ENCODE measurements at places on chromosomes 1 and 21.
A peak's percentile ranks its signal among the peaks of the same experiment; 100 is the strongest.

- DNase-seq: no peak
Observed at GRCh38 chr1:204835737-204836136, 34.9 kb upstream of the NFASC start.

GRCh38 chr21:44415073-44416025 is 40.0 kb upstream of the LRRC3 start:
- DNase-seq: no peak

DNA sequence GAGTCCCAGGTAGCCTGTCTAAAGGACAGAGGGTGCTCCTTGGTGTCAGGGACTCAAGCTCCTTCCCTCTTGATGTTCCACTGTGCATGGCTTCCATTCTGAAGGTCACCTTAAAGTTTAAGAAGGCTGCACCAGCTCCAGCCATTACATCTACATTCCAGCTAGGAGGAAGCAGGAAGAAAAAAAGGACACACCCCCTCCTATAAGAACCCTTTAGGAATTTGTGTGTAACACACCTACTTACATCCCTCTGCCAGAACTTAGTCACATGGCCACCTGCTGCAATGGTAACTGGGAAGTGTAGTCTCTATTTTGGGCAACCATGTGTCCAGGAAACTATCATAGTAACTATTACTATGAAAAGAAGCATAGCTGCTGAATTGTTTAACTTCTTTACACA is 161.6 kb upstream of the KLHDC7A start:
- DNase-seq: no peak

DNA sequence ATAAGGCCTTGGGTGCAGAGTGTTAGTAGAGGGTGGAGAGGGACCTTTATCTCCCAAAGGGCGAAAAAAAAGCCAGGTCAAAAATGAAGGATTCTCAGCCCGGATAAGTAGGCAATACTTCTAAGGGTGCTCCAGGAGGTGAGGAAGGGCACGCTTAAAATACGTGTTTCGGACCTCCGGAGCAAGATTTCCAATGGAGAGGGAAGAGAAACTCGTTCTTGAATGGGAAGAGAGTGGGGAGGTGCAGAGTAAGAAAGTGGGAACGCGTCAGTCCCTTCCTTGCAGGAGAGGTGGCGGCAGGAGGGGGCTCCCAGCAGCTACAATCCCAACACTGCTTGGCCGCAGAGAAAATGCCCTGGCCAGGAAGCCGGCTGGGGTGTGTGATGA is 581 bp downstream of the EFCAB14 start:
- DNase-seq: no peak

GRCh38 chr1:8095584-8095983 is 69.5 kb upstream of the ERRFI1 start:
- no peak for DNase-seq

DNA sequence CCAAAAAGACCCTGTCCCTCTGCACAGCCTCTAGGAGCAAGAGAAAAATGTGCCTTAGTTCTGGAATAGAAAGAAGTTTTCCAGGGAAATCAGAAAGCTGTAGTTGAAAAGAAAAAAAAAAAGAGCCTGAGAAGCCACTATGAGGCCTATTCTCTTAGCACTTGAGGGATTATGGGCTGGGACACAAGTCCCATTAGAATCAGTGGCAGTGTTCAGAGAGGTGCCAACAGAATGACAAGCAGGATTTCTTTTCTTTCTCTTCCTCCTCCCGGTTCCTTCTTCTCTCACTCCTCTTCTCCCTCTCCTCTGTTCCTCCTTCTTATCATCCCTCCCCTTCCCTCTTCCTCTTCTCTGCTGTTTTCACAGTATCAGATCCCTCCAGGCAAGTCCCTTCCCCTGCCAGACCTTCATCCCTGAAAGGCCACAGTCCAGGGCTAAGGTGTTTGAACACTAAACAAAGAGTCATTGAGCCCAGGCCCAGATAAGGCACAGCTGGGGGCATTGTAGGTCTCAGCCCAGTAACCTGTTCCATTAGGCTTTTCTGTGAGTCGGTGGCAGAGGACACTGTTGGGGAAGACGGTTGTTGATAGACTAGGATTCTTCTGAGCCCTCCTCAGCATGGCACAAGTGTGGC is 64.7 kb upstream of the LPGAT1 start:
- DNase-seq: no peak

- DNase-seq: no peak
Observed at GRCh38 chr1:170521818-170522217, 10.1 kb upstream of the GORAB start.

DNA sequence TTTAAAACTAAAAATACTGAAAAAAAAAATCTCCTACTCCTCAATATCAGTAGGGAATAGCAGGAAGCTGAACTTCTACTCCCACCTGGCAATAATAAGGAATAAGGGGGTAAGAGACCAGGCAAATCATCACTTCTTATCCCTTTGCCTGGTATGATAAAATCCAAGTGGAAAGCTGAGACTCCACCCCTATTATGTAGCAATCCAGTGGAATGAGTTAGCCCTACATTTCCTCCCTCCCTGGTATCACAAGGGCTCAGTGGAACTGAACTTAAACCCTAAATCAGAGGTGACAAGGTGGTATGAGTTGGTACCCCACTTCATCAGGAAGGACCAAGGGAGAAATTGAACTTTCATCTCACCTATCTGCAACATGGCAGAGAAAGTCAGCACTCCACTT is 25.7 kb downstream of the TRIM33 start:
- no peak for DNase-seq

GRCh38 chr1:37391211-37392011 is 83.0 kb upstream of the ZC3H12A start:
- peak; percentile 75 for DNase-seq

DNA sequence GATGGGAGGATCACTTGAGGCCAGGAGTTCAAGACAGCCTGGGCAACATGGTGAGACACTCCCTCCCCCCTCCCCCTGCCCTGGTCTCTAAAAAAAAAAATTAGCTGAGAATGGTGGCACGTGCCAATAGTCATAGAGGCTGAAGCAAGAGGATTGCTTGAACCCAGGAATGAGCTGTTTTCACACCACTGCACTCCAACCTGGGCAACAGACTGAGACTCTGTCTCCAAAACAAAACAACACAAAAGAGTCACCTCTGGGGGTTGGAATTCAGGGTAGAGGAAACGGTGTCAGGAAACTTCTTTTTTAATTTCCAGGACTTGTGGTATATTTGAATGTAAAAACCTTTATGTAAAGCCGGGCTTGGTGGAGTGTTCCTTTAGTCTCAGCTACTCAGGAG is 43.2 kb downstream of the RHOU start:
- no peak for DNase-seq

DNA sequence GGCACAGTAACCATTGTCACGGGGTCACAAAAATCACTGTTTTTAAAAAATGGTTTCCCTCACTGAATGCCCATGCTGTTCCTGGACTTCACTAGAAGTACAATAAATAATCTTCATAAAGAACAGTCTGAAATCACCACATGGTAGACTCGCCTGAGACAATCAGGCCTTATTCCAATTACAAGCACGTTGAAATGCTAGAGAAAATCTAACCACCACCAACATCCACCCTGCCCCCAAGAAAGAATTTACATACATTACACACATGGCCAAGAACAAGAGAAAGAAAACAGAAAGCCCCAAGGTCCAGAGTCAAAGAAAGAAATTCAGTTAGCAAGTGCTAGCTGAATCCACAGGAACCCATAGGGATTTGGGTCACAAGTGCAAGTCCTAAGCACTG is 107.0 kb upstream of the ERG start:
- DNase-seq: no peak

GRCh38 chr21:9838738-9839642 is 682.4 kb upstream of the TPTE start:
- DNase-seq: no peak

GRCh38 chr1:10105484-10105883 is 72.7 kb downstream of the UBE4B start:
- no peak for DNase-seq

DNA sequence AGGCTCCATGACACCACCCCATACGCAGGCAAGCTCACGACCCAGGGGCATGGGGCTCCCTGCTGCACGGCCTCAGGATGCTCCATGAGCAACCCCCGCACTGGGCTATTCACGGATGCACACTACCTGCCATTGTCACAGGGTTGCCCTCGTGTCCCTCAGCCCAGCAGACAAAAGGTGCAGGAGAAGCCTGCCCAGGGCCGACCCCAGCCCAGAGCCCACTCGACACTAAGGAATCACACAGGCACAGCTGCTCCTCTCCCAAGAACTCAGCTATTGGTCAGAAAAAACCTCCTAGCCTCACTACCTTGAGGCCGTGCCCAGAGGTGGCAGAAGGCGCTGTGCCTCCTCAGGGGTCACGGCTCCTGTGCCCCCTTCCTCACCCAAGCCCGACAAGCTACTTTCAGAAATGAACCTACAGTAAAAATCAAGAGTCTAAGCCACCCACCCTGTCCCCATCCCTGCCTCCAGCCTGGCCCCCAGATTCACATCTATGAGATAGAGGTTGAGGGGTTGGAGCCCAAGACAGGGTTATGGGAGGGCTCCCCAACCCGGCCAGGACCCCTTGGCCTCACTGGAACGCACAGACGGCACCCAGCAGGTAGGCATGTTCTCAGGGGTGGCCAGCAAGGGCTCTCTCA is 6.4 kb upstream of the SPATC1L start:
- peak; percentile 5 for DNase-seq

GRCh38 chr1:232463225-232463624 is 166.7 kb downstream of the SIPA1L2 start:
- no peak for DNase-seq

DNA sequence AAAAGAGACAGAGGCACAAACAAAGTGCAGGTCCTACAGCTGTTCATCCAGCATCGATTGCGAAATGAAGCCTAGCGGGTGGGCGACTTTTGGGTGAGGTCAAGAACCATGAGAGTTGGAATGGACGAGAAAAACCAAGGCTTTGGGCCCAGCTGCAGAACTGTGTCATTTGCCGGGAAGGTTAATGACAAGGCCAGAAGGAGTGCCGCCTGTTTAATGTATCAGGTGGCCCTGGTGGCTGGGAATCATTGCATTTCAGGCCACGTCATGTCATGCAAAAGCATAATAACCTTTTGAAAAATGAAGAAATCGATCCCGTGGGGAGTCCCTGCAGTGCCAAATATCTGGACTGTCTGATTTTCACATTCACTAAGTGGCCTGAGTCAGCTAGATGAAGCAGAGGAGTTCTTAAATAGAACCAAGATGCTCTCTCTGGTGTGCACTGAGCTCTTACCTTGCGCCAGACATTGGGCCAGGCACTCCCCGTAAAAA is 8.1 kb upstream of the RCC2 start:
- DNase-seq: no peak

DNA sequence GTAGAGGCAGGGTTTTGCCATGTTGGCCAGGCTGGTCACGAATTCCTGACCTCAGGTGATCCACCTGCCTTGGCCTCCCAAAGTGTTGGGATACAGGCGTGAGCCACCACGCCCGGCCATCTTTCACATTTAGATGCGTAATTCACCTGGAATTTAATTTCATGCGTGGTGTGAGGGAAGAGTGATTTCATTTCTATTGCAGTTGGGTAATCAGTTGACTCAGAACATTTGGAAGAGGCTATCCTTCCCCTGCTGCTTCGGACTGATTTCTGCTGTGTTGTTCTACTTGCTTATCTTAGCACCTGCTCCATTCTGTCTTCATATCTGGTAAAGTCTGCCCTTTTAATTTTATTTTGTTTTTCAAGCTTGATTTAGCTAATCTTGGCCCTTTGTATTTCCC is 19.1 kb downstream of the DIP2A start:
- no peak for DNase-seq

GRCh38 chr1:188228623-188229022 is 1399.9 kb downstream of the PLA2G4A start:
- DNase-seq: no peak

DNA sequence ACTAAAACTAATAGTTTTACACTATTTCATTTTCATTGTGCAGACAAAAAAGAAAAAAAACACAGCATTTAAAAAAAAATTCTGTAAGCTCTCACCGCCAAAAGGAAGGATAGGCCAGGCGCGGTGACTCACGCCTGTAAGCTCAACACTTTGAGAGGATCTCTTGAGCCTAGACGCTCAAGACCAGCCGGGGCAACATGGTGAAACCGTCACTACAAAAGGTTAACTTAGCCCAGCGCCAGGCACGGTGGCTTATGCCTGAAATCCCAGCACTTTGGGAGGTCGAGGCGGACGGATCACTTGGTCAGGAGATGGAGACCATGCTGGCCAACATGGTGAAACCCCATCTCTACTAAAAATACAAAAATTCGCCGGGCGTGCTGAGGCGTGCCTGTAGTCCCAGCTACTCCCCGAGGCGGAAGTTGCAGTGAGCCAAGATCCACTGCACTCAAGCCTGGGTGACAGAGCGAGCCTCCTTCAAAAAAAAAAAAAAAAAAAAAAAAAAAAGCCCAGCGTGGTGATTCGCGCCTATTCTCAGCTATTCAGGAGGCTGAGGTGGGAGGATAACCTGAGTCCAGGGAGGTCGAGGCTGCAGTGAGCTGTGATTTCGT is 14.3 kb upstream of the SPEN start:
- no peak for DNase-seq

DNA sequence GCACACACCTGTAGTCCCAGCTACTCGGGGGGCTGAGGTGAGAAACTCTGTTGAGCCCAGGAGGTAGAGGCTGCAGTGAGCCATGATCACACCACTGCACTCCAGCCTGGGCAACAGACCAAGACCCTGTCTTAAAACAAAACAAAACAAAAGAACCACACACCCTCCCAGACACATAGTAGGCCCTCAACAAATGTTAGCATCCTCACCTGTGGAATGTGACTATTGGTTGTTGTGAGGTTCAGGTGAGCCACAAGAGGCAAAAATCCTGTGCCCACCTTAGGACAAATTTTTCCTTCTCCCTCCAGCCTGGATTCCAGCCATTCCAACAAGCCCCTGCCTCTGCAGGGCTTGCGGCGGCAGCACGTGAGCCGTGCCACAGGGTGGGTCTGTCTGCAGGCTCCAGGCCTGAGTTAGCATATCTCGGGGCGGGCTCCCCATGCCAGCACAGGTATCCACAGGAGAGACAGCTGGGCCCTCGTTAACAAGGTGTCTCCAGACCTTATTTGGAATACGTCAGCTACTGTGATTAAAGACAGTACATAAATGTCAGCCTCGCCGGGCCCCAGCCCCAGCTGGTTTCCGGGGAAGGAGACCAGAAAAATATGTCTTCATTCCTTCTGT is 17.4 kb downstream of the C1QB start:
- DNase-seq: no peak

- DNase-seq: no peak
Observed at GRCh38 chr1:46508757-46509156, 19.1 kb downstream of the DMBX1 start.

DNA sequence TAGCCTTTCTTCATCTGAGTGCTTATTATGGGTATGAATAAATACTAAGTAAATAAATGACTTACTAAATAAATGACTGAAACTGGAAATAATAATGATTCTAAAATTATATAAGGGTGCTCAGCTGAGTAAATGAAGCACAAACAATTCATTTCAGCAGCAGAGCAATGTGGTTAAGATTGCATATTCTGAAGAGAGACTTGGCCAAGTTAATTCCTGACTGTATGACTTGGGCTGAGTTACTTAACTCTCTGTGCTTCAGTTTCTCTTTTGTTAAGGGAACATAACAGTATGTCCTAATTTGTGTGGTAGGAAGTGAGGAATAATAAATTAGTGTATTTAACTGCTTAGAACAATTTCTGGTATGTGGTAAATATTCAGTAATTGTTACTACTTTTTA is 19.1 kb downstream of the AGL start:
- no peak for DNase-seq
